Heart right ventricle (tissue), 16 donors: ENCODE measurements at places on chromosomes 2 and 18. TPM values are rescaled to one million over a fixed set of nuclear protein-coding genes. Genes with fewer than 3 reads are reported as not detected.
A peak's percentile ranks its signal among the peaks of the same experiment; 100 is the strongest.

DNA sequence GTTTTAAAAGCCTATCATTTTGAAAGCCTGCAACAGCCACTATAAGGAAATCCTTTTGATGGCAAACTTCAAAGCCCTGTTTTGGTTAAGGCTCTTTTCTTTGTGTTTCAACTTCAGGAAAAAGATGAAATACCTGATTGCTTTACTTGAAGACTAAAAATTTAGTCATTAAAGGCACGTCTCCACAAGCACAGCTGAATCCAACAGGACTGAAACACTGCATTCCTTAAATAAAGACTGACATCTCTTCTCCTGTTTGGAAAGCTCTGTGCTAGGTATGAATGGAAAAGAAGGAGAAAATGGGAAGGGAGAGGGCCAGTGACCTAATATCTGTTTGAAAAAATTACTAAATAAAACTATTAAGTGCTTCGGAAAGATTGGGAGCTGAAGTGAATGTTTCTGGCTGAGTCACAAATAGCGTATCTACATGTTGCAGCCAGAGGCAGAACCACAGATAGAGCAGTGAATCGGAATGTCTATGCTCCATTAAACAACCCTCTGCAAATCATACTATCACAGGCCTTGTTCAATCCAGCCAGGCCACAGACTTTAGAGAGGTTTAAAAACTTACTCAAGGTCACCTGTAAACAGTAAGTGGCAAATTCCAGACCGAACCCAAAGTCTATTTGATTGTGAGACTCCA is 21.1 kb upstream of the RALBP1 start:
- peak overlapping the region; percentile 30 for H3K27ac ChIP-seq
- DNase-seq: no peak
- no peaks in the 10 kb centered on the region for H3K27me3 ChIP-seq
- no peaks in the 10 kb centered on the region for H3K4me1 ChIP-seq
- no peaks in the 10 kb centered on the region for H3K36me3 ChIP-seq

- H3K27me3 ChIP-seq: no peaks in the 10 kb centered on the region
- H3K4me1 ChIP-seq: no peaks in the 10 kb centered on the region
- no peak for DNase-seq
- no peaks in the 10 kb centered on the region for H3K36me3 ChIP-seq
- H3K27ac ChIP-seq: peak overlapping the region; percentile 50
These were observed 45.6 kb upstream of the LPIN2 start for GRCh38 chr18:3058328-3059191.

DNA sequence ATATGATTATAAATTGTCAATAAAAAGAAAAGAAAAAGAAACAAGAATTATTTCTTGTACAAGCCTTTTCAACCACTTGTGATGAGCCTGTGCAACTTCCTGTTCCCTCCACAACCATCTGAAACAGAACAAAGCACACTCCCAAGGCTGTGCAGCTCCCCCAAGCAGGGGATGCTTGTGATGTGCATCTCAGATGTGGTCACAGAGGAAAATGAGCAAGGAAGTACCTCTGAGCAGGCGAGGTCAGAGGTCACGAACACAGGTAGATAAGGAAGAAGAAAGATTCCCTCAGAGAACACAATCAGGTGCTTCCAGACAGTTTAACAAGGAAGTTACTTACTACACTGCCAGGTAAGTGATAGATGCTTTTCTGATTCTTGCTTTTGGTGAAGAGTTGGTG is 274.8 kb upstream of the SLC39A10 start:
- H3K4me3 ChIP-seq: no peak overlapping the region
- H3K36me3 ChIP-seq: no peaks in the 10 kb centered on the region
- H3K27me3 ChIP-seq: no peaks in the 10 kb centered on the region
- no peak overlapping the region for H3K27ac ChIP-seq

The GDF7 gene
- 0.99 TPM for total RNA-seq

DNA sequence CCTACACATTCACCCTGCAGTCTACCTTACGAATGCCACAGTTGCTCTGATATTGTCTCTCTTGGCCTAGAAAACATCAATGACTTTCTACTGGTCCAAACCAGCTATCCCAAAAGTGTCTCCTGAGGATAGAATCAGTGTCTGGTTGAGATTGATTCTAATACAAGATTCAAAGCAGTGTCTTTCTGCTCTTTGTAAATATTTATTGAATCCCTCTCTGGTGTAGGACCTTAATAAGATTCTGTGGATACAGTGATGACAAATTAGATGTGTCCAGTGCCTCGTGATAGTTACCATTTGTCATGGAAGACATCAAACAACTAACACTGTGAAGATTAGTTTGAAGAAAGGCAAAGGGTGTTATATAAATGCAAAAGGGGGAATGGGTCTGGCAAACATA is 380.7 kb upstream of the TRIB2 start:
- H3K27ac ChIP-seq: no peak overlapping the region
- no peaks in the 10 kb centered on the region for H3K36me3 ChIP-seq
- H3K4me3 ChIP-seq: no peak overlapping the region
- no peaks in the 10 kb centered on the region for H3K27me3 ChIP-seq

DNA sequence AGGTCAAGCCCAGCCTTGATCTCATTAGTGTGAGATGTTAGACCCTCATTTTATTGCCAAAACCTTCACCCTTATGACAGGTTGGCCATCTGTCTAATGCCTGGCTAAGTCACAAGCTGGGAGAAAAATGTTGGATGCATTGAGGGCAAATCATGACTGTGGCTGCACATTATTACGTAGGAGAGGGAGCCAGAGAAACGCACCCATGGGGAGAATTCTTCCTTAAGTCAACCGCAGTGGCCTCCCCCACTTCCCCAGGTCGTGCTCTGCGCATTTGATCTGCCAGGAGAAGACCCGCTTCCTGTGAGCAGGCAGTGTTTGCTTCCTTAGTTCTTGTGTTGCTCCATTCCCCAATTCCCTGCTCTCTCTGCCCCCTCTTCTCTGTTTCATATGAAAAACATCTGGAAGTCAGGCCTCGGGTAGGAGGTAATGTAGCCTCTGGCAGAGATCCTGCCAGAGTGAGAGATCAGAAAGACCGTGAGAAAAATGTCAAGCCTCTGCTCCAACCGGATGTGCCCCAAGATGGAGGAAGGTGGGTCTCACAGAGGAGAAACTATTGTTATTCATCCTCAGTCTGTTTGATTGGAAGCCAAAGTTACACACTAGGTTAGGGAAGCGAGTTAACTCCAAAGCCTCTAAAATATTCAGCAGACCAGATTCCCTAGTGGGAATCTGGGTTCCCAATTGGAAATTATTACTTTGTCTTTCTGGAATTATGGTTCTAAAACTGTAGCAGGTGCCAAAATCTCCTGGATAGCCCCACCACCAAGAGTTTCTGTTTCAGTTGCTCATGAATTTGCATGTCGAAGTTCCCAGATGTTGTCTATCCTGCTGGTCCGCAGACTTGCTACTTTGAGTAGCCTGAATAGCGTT is 144.3 kb upstream of the PELI1 start:
- DNase-seq: no peak
- peak overlapping the region; percentile 74 for H3K27ac ChIP-seq
- H3K27me3 ChIP-seq: no peaks in the 10 kb centered on the region
- H3K36me3 ChIP-seq: no peaks in the 10 kb centered on the region
- H3K4me1 ChIP-seq: peaks cover 29% of the 10 kb centered on the region

- H3K4me3 ChIP-seq: peak overlapping the region; percentile 71
- no peaks in the 10 kb centered on the region for H3K27me3 ChIP-seq
- no peaks in the 10 kb centered on the region for H3K4me1 ChIP-seq
- H3K36me3 ChIP-seq: no peaks in the 10 kb centered on the region
These were observed 1.7 kb downstream of the ATF2 start for GRCh38 chr2:175166216-175166824.

- no peak overlapping the region for H3K4me3 ChIP-seq
- H3K4me1 ChIP-seq: no peaks in the 10 kb centered on the region
- no peak for DNase-seq
- no peaks in the 10 kb centered on the region for H3K27me3 ChIP-seq
These were observed 90.2 kb upstream of the SLC25A52 start for GRCh38 chr18:31850844-31851243.

GRCh38 chr2:160224507-160224906 is 24.4 kb upstream of the ITGB6 start:
- peaks cover 15% of the 10 kb centered on the region for H3K4me1 ChIP-seq
- no peak overlapping the region for H3K4me3 ChIP-seq
- H3K27ac ChIP-seq: no peak overlapping the region
- no peaks in the 10 kb centered on the region for H3K27me3 ChIP-seq
- no peaks in the 10 kb centered on the region for H3K36me3 ChIP-seq

DNA sequence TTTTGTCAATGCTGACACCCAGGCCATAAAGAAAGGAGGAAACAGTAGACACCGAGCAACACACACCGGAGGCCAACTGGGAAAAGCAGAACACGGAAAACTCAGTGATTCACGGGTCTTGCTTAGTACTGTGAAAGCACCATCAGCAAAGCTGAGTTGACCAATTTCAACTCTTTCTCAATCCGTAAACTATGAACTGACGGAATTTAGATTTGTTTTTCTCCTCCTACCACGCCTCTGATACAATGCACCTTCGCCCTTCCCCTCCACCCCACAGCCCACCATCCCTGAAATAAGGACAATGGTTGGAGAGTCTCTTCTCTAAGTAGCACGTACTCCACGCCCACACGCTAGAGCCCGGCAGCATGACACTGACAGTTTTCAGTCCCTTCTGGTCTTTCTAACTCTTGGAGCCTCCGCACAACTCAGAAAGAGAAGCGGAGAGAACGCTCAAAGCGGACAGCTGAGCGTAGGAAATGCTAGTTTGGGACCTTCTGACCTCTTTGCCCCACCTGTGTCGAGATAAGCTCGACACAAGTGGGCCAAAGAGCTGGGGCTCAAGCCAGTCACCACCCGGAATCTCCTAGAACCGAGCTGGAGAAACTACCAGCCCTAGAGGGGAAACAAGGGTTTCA is 669 bp downstream of the LNPK start:
- H3K27me3 ChIP-seq: no peaks in the 10 kb centered on the region
- H3K4me1 ChIP-seq: peaks cover 14% of the 10 kb centered on the region
- peak overlapping the region; percentile 79 for H3K4me3 ChIP-seq
- peak; percentile 34 for DNase-seq
- H3K36me3 ChIP-seq: no peaks in the 10 kb centered on the region

The SLC35F6 gene
- 25.3 TPM for total RNA-seq

GRCh38 chr2:228321015-228321414 is 139.5 kb upstream of the SPHKAP start:
- no peak overlapping the region for H3K4me3 ChIP-seq
- peak; percentile 12 for DNase-seq
- H3K27ac ChIP-seq: no peak overlapping the region
- H3K4me1 ChIP-seq: peaks cover 19% of the 10 kb centered on the region

GRCh38 chr2:219125886-219126270 is 34.7 kb downstream of the NHEJ1 start:
- DNase-seq: no peak
- H3K4me1 ChIP-seq: no peaks in the 10 kb centered on the region
- H3K36me3 ChIP-seq: no peaks in the 10 kb centered on the region
- no peak overlapping the region for H3K27ac ChIP-seq
- H3K4me3 ChIP-seq: no peak overlapping the region

DNA sequence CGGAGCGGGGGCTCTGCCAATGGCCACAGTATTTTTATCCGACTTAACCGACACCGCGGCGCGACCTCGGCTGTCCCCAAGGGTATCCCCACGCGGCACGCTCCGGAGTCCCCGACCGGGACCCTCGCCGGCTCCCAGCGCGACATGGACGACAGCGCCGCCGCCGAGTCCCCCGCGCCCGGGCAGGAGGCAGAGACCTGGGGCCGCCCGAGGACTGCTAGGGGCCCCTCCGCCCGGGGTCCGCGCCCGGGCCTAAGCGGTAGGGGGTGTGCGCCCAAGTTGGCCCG is 468 bp downstream of the UXS1 start:
- peak overlapping the region; percentile 95 for H3K4me3 ChIP-seq
- H3K27me3 ChIP-seq: no peaks in the 10 kb centered on the region
- H3K4me1 ChIP-seq: peaks cover 19% of the 10 kb centered on the region
- peak; percentile 24 for DNase-seq
- no peaks in the 10 kb centered on the region for H3K36me3 ChIP-seq
- peak overlapping the region; percentile 79 for H3K27ac ChIP-seq

DNA sequence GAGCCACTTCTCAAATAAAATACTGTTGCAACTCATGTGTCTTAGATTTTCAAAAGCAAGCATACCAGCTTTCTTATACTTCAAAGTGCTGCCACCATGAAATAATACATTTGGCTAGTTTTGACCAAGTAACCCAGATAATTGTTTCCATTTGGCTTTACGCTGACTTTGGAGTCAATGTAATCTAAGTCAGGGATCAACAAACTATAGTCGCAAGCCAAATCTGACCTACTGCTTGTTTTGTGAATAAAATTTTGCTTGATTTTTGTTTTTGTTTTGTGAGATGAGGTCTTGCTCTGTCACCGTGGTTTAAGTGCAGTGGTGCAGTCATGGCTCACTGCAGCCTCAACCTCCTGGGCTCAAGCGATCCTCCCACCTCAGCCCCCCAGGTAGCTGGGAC is 65.0 kb downstream of the OXER1 start:
- no peaks in the 10 kb centered on the region for H3K27me3 ChIP-seq
- no peak overlapping the region for H3K4me3 ChIP-seq
- no peaks in the 10 kb centered on the region for H3K36me3 ChIP-seq
- no peaks in the 10 kb centered on the region for H3K4me1 ChIP-seq
- DNase-seq: no peak
- no peak overlapping the region for H3K27ac ChIP-seq

- no peak overlapping the region for H3K4me3 ChIP-seq
- H3K36me3 ChIP-seq: no peaks in the 10 kb centered on the region
- no peaks in the 10 kb centered on the region for H3K27me3 ChIP-seq
- no peaks in the 10 kb centered on the region for H3K4me1 ChIP-seq
- no peak for DNase-seq
These were observed 224.4 kb upstream of the COPS8 start for GRCh38 chr2:236861196-236861875.

GRCh38 chr2:241218131-241219029 is 29.9 kb downstream of the ANO7 start:
- H3K27me3 ChIP-seq: no peaks in the 10 kb centered on the region
- peak; percentile 58 for DNase-seq
- peak overlapping the region; percentile 69 for H3K4me3 ChIP-seq
- peak overlapping the region; percentile 58 for H3K27ac ChIP-seq
- H3K36me3 ChIP-seq: no peaks in the 10 kb centered on the region

DNA sequence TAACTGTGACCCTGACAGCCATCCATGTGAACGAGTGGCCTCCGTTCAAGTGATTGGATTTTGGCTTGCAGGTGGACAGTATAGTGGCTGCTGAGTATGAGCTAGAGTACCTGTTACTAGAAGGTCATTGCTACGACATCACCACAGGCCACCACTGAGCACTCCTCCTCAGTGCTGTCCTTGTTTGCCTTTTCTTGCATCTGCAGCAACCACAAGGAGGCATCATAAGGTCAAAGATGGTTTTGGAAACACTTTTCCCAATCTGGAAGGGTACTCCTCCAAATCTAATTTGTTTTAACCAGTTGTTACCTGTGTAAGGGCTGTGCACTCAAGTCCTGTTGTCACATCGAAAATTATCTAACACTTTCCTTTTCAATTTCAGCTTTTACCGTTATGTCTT is 81.2 kb downstream of the UGGT1 start:
- no peaks in the 10 kb centered on the region for H3K4me1 ChIP-seq
- H3K27ac ChIP-seq: no peak overlapping the region
- H3K36me3 ChIP-seq: peaks cover 99% of the 10 kb centered on the region
- H3K4me3 ChIP-seq: no peak overlapping the region
- no peak for DNase-seq

DNA sequence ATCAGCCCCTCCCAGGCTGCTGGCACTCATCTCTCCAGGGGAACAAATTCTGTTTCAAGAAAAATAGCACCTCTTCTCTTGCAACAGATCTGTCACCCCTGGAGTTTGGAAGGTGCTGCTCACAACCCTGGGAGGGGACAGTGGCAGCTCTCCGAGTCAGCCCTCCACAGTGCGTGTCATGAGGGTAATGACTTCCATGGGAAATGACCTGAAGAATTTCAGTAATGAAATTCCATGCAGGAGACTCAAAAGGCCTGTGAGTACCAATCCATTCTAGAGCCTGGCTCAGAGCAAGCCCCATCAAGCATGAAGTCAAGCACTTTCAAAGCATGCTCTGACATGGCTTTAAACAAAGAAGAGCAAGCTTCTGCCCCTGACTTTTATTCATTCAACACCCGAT is 276.3 kb upstream of the PARD3B start:
- no peak overlapping the region for H3K4me3 ChIP-seq
- H3K27me3 ChIP-seq: no peaks in the 10 kb centered on the region
- DNase-seq: no peak
- no peaks in the 10 kb centered on the region for H3K4me1 ChIP-seq
- H3K27ac ChIP-seq: no peak overlapping the region
- H3K36me3 ChIP-seq: no peaks in the 10 kb centered on the region
